ENCODE measurements at places on chromosomes 12 and 14.

DNA sequence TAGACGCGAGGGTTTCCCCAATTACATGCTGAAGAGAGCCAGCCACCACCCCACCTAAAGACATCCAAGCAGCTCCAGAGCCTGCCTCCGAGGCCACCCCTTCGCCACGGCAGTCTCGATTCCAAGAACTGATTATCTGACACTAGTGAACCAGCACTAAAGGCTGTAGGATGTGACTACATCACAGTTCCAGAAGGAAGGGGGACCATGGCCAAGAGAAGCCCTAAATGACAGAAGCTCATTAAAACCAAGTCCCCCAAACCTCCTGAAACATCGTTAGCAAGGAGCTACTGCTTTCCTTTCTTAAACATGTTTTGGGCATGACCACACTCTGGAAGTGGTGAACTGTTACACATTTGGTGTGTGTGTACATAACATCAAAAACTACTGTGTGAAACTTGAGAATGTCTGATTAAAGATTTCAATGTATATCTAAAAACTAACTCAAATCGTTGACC, 88.2 kb downstream of the DUSP16 start:
- no peak for DNase-seq

DNA sequence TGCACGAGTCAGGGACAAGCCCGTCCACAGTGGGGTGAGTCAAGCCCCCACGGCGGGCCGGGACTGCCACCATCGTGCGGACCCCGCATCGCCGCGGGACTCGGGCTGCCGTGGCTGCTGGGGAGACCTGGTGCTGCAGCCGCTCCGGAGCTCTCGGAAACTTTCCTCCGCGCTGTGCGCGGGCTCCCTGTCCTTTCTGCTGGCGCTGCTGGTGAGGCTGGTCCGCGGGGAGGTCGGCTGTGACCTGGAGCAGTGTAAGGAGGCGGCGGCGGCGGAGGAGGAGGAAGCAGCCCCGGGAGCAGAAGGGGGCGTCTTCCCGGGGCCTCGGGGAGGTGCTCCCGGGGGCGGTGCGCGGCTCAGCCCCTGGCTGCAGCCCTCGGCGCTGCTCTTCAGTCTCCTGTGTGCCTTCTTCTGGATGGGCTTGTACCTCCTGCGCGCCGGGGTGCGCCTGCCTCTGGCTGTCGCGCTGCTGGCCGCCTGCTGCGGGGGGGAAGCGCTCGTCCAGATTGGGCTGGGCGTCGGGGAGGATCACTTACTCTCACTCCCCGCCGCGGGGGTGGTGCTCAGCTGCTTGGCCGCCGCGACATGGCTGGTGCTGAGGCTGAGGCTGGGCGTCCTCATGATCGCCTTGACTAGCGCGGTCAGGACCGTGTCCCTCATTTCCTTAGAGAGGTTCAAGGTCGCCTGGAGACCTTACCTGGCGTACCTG, 1.1 kb downstream of the PDE3A start:
- no peak for DNase-seq

DNA sequence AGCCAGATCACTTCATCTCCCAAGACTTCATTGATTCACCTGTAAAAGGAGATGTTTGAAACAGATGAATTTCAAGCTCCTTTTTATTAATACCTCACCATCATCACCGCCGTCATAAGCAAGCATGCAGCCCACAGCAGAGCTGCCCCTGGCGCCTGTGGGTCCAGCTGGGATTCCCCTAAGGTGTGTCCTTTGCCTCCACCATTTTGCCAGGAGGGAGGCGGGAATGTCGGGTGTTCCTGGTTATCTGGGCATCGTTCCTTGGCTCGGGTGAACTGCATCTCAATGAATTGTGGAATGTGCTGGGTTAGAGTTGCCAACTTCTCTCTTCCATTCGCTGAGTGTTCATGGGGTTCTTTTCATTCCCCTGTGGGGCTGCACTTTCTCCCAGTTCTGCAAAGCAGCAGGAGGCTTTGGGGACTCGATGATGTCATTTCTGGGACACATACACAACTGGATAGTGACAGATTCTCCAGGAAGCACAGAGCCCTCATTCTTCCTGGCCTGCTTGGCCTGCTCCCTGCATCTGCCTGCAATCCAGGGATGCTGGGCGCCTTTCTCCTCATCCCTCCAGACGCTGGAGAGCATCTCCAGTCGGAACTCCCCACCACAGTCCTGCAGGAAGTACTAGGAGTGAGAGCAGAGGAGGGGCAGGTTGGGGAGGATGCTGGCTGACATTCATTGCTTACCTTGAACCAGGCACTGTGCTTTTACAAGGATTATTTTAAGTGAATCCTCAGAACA, 10.1 kb downstream of the CCND2 start:
- no peak for DNase-seq

DNA sequence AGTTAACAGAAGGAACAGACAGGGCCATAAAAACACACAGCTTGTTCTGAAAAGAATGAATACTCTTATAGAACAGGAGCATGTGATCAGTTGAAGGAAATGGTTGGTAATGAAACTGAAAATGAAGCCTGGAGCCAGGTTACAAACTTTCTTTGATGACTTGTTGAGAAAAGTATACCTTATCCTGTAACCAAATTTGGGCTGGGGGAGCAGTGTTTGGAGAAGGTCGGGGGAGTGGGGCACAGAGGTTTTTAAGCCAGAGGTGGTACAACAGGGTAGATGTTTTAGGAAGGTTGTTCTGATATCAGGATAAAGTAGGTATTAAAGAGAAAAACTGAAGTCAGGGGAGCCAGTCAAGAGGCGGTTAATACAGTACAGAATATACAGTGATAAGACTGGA, 8.2 kb downstream of the GOLT1B start:
- peak; percentile 12 for DNase-seq

- no peak for DNase-seq
Observed at GRCh38 chr14:104465482-104466390, 113.8 kb upstream of the C14orf180 start.

DNA sequence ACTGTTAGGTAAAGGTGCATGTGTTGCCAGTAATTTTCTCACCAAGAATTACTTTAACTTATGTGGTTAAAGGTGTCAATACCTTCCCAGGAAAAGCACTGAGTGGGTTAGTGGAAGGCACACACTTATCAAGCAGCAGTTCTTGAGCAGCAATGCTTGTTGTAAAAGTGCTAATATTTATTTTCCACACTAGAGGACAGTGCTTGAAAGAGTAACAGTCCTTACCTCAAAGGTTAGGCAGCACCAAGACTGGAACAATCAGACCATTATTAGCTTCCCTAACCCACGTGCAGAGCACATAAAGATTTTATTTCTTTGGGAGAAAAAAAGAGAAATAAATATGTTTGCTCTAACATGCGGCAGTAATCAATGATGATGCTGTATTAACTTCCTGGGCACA, 48.8 kb upstream of the KRR1 start:
- no peak for DNase-seq

GRCh38 chr14:75702616-75703261, 41.7 kb downstream of the TTLL5 start:
- no peak for DNase-seq

GRCh38 chr12:25883026-25883916, 75.2 kb upstream of the RASSF8 start:
- no peak for DNase-seq

GRCh38 chr12:72075891-72076557, 137.4 kb downstream of the TPH2 start:
- DNase-seq = no peak

DNA sequence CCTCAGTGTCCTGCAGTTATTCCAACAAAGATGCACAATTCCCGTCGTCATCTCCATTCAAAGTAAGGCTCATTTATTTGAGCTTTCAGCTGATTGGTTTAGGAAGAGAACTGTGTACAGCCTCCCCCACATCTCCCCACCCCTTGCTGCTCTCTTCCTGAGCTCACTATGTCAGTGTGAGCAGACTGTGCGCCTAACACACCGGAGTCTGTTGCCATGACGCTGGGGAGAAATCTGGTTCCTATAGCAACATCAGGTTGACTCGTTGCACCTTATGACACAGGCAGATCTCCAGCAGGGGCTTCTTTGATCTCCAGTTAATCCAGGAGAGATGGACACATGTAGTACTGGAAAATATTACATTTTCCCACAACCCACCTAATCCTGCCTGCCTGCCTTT, 319.4 kb downstream of the CACNA1C start:
- DNase-seq = no peak

- DNase-seq = no peak
Observed at GRCh38 chr12:52223406-52224039, 9.5 kb upstream of the KRT7 start.

GRCh38 chr14:103308717-103309616, 25.1 kb upstream of the EIF5 start:
- no peak for DNase-seq

All from activated CD4-positive, alpha-beta T cell treated with anti-CD3 and anti-CD28 coated beads, Interleukin-2, amount 50 U/mL, for 24 hours (primary cell).